ENCODE measurements at places on chromosomes 6 and 20.

DNA sequence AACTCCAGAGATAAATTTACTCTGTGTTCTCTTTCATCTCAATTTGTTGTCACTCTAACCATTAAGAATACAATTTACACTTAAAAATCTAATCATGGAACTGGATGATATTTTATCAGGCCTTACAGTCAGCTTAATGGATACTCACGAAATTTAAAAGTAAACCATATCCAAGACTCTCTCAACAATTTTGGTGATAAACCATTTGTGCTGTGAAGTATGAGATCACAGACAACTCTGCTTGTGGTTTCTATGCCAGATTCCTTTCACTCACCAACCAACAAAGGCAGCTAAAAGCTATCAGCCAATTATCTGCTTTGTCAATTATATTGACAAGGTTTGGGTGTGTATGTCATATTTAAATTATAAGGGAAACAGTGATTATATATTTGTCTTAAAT lies 155.8 kb downstream of the TRDN start:
- DNase-seq = no peak

DNA sequence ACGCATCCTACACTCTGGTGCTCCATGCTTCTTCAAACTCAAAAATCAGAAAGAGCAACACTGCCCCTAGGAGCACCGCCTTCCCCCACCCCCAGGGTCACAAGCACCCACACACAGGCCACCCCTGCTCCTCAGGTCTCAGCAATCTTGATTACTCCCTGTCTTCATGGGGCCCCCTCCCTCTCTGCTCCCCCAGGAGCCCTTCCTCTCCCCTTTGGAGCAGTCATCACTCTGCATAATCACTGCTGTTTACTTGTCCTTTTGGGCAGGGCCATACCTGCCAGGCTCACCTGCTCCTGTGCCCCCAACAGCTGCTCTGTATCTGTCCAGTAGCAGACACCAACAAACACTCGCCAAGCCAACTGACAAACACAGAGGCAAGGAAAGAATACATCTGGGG lies 7.6 kb upstream of the SYNDIG1 start:
- DNase-seq = no peak

- no peak for DNase-seq
These were observed 148.4 kb upstream of the FOXA2 start for GRCh38 chr20:22732751-22733150.

- DNase-seq = peak; percentile 79
These were observed 831 bp downstream of the PMEPA1 start for GRCh38 chr20:57708694-57709673.

GRCh38 chr20:63114693-63115311 lies 101.1 kb downstream of the YTHDF1 start:
- DNase-seq = no peak

GRCh38 chr20:12036142-12036541 lies 118.4 kb downstream of the BTBD3 start:
- no peak for DNase-seq
